ENCODE measurements at places on chromosomes 3 and 15. TPM values are rescaled to one million over a fixed set of nuclear protein-coding genes. Genes with fewer than 3 reads are reported as not detected.

DNA sequence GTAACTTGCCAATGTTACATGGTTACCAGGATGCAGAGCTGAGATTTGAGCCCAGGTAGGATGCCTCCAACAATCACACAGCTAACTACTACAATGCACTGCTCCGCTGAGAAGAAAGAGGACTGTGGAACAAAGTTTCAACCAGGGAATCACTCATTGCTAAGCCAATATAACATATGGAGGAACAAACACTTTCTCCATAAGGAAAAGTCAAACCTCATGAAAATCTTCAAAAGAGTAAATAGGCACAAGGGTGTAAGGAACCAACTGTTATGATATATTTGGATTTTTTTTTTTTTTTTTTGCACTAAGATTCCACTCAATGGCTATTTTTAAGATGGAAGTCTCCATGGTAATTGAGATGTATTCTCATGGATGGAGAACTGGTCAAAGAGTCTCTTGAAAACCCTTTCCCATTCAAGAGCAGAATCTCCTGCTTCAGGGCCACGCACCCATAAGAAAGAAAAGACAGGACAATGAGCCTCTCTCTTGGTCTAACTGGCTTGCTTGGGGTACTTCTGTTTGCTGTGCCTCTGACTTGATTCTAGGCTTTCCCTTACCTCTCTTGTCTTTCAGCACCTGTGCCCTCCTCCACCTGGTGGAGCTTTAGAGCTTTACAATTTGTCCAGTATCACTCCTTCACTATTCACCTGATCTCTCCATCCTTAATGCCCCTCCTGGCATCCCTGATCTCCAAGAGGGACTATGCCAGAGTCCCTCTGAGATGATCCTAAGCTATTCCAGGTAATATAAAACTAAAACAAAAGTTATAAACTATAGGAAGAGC, 252.8 kb downstream of the NTRK3 start:
- no peak overlapping the region for H3K27ac ChIP-seq
- H3K27me3 ChIP-seq: no peaks in the 10 kb centered on the region
- no peak overlapping the region for H3K4me3 ChIP-seq
- no peak for DNase-seq
- no peaks in the 10 kb centered on the region for H3K4me1 ChIP-seq

- no peaks in the 10 kb centered on the region for H3K36me3 ChIP-seq
- H3K4me1 ChIP-seq: peaks cover 9% of the 10 kb centered on the region
- DNase-seq: no peak
- H3K27me3 ChIP-seq: no peaks in the 10 kb centered on the region
- no peak overlapping the region for H3K4me3 ChIP-seq
Observed at GRCh38 chr3:194489736-194490612, 3.2 kb upstream of the ATP13A3 start.

Gene IGF2BP2
- total RNA-seq: 11.9 TPM

DNA sequence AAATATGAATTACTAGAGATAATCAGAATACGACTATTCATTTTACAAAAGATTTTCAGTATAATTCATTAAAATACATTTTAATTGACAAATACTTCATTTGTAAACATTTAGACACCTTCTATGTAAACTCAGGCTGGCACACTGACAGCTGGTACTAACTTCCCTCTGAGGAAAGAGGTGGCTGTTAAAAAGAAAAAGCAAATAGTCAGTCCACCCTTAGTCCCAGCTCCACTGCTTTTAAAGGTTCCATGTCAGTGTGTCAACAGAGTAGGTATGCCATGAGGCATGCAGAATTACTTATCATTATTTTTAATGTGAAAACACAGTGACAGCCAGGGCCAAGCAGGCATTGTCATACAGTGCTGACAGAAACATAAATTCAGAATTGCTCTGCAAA, 16.1 kb downstream of the TM6SF1 start:
- no peak overlapping the region for H3K27ac ChIP-seq
- no peak overlapping the region for H3K4me3 ChIP-seq
- H3K36me3 ChIP-seq: no peaks in the 10 kb centered on the region
- no peaks in the 10 kb centered on the region for H3K27me3 ChIP-seq
- no peak for DNase-seq
- H3K4me1 ChIP-seq: no peaks in the 10 kb centered on the region

Gene RASGRP1
- 4.1 TPM for total RNA-seq
